Hypothalamus (tissue), 51 donors: ENCODE measurements at places on chromosomes 1 and 21.
A peak's percentile ranks its signal among the peaks of the same experiment; 100 is the strongest.

- DNase-seq = no peak
Observed at GRCh38 chr1:227766653-227767277, 31.5 kb downstream of the SNAP47 start.

DNA sequence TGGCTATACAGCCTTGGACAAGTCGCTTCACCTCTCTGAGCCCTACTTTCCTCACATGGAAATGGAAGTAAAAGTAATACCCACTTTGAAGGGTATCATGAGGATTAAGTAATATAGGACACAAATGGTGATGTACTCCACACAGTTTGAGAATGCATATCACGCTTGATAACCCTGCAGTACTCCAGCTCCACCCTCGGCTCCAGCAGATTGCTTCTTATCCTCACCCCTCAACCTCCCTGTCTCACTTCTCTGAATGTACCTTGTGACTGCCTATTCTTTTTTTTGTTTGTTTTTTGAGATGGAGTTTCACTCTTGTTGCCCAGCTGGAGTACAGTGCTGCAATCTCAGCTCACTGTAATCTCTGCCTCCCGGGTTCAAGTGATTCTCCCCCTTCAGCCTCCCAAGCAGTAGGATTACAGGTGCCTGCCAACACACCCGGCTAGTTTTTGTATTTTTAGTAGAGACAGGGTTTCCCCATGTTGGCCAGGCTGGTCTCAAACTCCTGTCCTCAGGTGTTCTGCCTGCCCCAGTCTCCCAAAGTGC, 55.5 kb downstream of the LDLRAD2 start:
- DNase-seq = no peak

DNA sequence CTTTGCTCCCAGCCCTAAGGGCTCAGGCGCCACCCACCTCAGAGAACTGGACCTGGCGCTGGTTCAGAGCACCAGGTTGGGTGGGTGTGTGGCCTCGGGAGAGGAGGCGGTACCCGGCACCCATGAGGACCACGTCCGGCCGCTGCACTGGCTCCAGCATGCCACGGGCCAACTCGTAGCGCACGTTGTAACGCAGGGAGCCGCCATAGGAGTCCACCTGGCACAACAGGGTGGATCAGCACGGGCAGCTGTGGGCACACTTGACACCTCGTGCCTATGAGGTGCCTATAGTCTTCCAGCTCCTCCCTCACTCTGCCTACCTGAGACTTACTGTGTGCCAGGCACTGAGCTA, 56.5 kb downstream of the HSPG2 start:
- no peak for DNase-seq

DNA sequence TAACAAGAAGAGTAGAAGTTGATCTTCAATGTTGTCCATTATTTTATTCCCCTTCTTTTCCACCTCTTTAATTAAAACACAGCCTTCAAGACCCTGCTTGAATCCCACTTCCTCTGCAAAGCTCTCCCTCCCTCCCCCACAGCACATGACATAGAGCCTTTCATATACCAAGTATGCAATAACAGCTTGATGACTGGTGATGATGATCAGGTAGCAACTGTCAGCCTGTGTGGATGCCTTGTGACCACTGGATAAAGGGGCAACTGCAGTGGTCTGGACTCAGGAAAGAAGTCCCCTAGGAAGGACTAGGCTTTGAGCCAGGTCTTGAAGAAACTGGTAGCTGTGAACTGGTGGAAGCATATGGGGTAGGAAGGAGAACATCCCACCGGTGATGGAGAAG, 53.8 kb upstream of the PRDX6 start:
- DNase-seq = no peak

GRCh38 chr1:243842978-243843511, 7.0 kb downstream of the AKT3 start:
- DNase-seq = no peak

- no peak for DNase-seq
Observed at GRCh38 chr1:205913451-205914154, 29.7 kb downstream of the SLC26A9 start.

DNA sequence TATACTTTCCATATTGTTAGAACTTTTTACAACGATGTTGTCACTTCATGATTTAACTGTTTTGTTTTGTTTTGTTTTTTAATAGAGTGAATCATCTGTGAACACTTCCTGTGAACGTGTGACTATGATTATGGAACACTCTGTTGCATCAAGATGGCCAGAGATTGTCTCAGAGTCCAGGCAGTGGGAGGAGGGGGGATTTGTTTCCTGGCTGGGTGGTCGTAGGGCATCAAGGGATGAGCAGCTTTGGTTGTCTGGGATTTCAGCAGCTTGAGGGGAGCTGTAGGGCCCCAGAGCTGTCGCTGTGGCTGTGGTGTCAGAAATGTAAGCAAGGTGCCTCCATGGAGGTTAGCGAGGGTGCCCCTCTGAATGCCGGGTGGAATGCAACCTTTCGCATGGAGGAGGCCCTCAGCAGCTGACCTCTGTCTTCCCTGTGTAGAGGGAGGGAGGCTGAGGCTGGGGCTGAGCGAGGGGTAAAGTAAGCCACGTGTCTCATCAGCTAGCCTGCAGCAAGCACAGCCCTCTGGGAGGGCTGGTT, 21.4 kb downstream of the NEK2 start:
- no peak for DNase-seq

GRCh38 chr21:14097881-14098499, 112.8 kb downstream of the LIPI start:
- no peak for DNase-seq

DNA sequence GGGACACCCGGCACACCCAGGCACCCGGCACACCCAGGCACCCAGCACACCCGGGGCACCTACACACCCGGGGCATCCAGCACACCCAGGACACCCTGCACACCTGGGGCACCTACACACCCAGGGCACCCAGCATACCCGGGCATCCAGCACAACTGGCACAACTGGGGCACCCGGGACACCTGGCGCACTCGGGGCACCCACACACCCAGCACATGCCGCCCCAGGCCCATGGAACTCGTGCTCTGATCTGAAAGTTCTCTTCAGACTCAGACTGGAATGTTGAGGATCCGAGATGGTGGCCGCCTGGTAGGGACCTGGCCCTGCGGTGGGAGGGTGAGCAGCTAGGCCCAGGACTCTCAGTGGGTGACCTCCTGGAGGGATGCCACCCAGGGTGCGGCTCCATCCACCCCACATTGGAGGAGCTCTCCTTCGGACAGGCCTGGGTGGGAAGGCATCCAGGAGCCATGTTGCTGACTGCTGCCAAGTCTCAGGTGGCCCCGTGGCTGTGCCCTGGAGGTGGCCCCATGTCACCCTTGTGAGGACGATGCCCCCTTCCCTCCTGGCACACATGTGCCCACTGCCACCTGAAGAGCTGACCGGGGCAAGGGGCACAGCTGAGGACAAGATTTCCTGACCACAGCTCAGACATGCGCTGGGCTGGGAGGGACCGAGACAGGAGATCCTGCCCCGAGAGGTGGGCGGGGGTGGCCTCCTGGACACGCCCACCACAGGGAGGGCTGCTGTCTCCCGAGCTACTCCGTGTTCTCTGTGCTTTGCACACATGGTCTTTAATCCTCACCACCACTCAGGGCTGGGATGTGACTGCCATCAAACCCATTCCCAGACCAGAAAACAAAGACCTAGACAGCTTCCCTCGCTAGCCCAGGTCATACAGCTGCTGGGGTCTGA, 37.0 kb downstream of the UBE2G2 start:
- no peak for DNase-seq

- no peak for DNase-seq
Observed at GRCh38 chr1:203649999-203650836, 23.6 kb downstream of the ATP2B4 start.

GRCh38 chr1:157311730-157312081, 173.5 kb upstream of the ETV3 start:
- no peak for DNase-seq

GRCh38 chr1:89670163-89670562, 37.2 kb downstream of the LRRC8C start:
- DNase-seq = no peak

GRCh38 chr1:179079113-179079761, 2.6 kb upstream of the TOR3A start:
- DNase-seq = peak; percentile 38

DNA sequence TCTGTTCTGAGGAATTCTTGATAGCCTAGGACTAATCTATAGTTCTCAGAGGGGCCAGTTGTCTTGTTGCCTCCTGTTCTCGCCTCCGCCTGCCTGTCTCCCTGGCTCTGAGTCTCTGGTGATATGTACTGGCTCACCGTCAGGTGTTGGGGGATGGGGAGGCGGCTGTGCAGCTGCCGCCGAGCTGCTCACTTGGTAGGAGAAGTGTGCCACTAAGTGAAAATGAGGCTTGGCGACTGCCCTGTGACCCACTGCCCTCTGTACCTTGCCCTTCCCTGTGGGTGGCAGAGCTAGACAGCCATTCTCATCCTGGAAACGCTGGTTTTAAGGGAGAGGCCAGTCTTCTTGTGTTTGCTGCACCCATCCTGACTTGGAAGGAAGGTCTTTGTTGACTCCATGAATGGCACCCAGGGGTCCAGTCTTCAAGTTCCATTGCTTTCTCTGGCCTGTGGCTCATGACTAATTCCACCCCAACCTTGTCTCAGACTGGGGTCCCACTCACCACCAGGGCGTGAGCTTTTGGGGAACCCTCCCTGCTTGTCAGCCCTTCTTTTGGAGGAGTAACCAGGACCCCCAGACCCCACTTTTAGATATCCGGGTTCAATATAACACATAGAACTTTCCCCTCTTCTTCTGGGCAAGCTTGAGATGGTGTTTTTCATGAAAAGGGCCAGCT, 120.6 kb downstream of the CACNA1E start:
- no peak for DNase-seq

DNA sequence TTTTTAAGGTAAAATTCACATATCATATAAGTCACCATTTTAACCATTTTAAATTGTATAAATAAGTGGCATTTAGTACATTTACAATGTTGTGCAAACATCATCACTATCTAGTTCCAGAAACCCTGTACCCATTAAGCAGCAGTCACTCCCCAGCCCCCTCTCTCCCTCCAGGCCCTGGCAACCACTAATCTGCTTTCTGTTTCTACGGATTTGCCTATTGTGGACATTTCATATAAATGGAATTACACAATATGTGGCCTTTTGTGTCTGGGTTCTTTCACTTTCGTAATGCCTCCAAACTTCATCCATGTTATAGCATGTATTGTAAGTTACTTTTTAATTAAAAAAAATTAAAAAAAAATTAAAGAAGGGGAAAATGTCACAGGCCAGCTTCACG, 58.0 kb upstream of the RAB3GAP2 start:
- DNase-seq = no peak

- DNase-seq = peak; percentile 75
Observed at GRCh38 chr1:6601049-6601922, 1.4 kb downstream of the KLHL21 start.

- no peak for DNase-seq
Observed at GRCh38 chr1:81032374-81032773, 768.4 kb upstream of the ADGRL2 start.

- DNase-seq = no peak
Observed at GRCh38 chr1:169890761-169891538, 2.7 kb downstream of the SCYL3 start.

- DNase-seq = no peak
Observed at GRCh38 chr21:26532208-26532607, 40.9 kb downstream of the CYYR1 start.

GRCh38 chr1:240190881-240191401, 99.3 kb downstream of the FMN2 start:
- no peak for DNase-seq

GRCh38 chr1:2973601-2974593, 47.4 kb upstream of the ACTRT2 start:
- no peak for DNase-seq

- DNase-seq = no peak
Observed at GRCh38 chr1:212689758-212690529, 9.7 kb downstream of the BATF3 start.

DNA sequence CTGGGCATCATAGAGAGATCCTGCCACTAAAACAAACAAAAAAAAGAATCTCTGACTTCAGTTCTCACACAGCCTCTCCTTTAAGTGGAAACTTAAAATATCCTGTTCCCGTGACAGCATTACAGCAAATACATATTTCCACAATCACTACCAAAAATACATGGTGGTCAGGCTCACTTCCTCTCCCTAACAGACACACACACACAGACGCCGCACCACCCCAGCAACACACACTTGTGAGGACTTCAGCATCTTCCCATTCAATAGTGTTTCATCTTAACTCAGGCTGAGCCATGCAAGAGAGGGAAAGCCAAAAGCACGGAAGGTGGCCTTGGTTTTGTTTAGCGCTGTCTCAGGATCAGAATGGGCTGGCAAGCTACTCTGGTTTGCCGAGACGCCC, 21.9 kb downstream of the KIAA1614 start:
- no peak for DNase-seq
